ENCODE measurements at places on chromosomes 4 and X.

DNA sequence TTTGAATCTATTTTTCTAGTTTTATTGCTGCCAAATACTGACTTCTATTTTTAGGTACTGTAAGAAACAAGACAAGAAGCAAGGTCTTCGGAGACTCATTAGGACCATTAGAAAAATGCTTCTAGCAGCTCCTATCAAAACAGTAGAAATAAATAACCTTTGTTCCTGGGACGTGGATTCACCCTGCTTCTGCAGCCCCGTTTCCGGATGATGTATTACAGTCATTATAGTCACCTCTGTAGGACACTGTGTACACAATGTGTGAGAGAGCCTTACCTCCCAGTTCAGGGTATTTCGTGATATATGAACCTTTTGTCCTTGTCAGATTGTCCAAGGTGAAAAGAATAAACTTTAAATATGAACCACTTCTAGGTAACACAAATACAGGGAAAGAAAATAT, 484.0 kb upstream of the TECRL start:
- DNase-seq, result no peak

DNA sequence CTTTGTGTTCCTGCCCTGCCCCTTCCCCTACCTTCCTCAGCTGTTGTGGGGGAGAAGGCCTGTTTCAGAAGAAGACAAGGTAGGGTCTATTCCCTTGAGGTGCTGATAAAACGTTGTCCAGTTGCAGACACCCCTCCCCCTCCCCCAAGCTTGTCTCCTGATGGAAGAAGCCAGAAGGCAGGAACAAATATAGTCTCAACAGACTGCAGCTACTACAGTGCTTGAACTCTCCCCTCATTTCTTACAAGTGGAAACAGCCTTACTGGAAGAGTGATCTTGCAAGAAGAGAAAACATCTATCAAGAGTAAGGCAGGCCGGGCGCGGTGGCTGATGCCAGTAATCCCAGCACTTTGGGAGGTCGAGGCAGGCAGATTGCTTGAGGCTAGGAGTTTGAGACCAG, 11.0 kb upstream of the MAP7D3 start:
- DNase-seq, result no peak

- DNase-seq, result no peak
Measured at GRCh38 chr4:105911426-105911825, 16.2 kb downstream of the NPNT start.

DNA sequence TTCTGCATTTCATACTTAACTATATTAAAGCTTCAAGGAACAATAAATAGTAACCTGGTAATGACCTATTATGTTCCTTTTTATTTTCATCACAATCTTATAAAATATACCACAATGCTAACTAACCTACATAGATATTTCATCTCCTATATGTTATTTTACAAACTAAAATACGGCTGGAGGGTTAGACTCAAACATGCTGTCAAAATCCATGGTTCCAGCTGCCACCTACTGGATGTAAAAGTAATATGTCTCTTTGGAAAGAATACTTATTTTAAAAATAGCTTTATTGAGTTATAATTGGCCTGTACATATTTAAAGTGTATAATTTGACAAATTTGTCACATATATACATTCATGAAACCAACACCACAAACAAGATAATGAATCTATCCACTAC, 15.0 kb downstream of the RGN start:
- DNase-seq, result no peak

- DNase-seq, result no peak
Measured at GRCh38 chr4:79177388-79177787, 148.5 kb downstream of the NAA11 start.

- no peak for DNase-seq
Measured at GRCh38 chrX:152276277-152276676, 137.9 kb upstream of the MAGEA10 start.

GRCh38 chr4:53899586-53900270, 164.7 kb downstream of the CHIC2 start:
- DNase-seq, result no peak

DNA sequence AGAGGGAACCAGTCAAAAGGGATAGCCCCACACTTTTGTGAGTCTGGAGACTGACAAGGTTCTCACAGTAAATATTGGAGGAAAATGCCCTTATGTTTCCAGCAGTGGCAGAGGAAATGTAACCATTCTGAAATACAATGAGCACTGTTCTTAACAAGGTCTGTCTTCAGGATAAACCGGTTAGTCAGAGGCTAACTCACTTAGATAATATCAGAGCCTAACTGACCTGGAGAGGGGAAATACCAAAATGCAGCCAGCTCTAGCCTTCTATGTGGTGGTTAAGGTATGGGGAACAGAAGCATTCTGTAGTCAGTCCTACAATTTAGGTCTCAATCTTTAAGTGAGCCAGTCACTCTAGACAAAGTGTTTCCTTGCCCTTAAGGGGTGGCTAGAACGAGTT, 70.8 kb downstream of the TBCK start:
- no peak for DNase-seq

- DNase-seq, result no peak
Measured at GRCh38 chr4:1155314-1155713, 17.1 kb downstream of the SPON2 start.

- no peak for DNase-seq
Measured at GRCh38 chrX:84363663-84364062, 138.6 kb downstream of the HDX start.

- DNase-seq, result no peak
Measured at GRCh38 chrX:150201391-150201790, 161.7 kb upstream of the MAMLD1 start.

DNA sequence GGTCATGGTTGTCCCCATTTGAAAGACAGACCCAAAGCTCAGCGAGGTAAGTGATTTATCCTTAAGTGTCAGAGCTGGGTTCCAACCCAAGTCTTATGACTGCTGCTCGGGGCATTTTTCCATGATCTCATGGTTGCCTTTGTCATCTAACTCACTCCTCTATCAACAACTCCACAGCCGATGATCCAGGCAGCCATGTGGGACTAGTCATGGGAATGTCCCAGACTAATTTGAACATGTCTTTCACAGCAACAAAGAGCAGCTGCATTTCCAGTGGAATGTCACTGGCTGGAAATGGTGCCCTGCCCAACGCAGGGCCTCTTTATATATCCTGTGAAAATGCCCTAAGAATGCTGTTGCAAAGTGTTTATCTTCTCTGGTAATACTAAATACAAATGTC, 284.8 kb upstream of the PPARGC1A start:
- no peak for DNase-seq

GRCh38 chr4:58357947-58358346, 1247.8 kb upstream of the IGFBP7 start:
- no peak for DNase-seq

DNA sequence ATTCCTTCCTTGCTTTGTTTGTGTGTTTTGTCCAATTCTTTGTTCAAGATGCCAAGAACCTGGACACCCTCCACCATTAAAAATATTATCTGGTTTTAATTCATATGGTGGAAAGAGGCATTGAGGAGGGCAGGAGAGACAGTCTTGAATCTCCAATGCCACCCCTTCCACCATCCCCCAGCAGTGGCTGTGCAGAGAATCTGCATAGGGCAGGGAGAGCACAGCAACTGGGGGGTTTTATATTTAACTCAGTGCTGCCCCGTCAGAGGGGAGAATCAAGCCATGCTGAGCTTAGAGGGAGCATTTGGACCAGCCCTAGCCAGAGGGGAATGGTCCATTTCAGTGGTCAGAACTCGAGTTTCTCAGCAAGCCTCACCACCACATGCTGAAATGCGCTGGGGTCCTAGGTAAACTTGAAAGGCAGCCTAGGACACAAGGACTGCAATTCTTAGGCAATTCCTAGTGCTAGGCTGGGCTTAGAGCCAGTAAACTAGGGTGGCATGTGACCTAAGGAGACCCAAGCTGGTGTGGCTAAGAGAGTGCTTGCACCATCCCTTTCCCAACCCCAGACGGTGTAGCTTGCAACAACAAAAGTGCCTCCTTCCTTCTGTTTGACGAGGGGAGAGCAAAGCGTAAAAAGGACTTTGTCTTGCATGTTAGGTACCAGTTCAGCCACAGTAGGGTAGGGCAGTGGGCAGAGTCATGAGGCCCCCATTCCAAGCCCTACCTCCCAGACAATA, 34.2 kb downstream of the CCDC158 start:
- no peak for DNase-seq

GRCh38 chr4:152935631-152936445, at the start of gene FHDC1:
Gene FHDC1 (plus strand): TSS chr4:152936323. CDS start chr4:152943058, 6,735 bp downstream.
- DNase-seq, result no peak

DNA sequence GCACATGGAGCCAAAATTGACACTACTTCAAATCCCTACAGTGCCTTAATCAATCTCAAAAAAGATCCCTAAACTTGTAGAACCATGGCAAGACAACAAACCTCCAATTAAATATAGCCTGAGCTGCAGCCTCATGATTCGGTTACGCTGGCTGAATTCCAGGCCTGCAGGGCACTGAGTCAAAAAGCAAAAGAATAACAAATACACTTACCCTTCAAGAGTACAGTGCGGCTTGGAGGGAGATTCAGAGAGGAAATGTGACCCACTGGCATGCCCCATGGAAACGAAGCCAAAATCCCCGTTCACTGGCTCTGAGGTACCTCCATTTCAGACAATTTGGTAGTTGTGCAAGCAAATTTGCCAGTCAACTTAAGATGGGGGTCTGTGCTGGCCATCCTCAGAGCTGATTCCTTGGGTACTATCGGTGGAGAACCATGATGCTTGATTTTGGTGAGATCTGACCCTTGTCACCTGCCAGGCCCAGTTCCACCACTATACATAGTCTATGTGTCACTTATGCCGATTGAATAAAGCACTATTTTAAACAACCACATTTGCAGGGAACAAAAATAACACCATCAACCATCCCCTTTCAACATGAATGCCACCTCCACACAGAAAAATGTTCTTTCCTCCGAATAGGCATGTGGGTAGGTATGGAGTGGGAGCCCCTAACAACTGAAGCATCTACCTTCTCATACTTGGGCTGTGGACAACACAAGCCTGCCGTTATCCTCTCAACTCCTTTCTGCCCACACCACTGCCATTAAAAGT, 2.1 kb downstream of the C4orf54 start:
- no peak for DNase-seq

GRCh38 chrX:16124201-16124600, 836 bp downstream of the GRPR start:
- no peak for DNase-seq

DNA sequence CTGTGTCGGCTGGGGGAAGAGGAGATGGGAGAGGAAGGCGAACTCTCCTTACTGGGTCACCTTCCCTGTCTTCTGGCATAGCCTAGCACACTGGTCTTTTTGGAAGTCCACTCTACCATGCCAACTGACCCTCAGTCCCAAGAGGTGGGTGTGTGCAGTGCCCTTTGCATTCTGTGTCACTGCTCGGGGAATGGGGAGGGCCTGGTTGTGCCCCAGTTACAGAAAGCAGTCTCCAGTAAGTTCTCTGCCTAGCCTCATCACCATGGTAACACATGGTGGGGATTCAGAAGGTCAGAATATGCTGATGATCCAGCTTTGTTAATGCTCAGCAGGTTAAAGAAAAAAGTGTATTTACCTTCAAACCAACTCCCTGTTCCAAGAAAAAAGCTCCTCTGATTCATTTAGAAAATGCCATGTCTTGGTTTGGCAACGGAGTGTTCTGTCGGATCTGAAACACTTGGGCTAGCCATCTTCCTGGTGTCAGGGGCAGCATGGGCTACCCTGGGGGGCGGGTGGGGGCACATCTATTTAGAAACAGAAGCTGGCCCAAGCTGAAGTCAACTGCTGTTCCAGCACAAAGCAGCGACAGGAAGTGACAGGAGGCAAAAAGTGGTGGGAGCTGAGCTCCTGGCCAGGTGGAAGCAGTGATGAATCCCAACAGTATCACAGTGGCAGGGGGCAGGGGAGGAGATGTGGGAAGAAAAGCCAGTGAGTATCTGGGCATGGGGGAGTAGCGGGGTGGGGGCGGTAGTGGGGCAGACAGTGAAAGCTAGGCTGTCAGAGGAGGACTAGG, 37.0 kb downstream of the NSG1 start:
- DNase-seq, result no peak

- peak; percentile 26 for DNase-seq
Measured at GRCh38 chrX:69093960-69094871, 71.0 kb downstream of the PJA1 start.

GRCh38 chr4:4446434-4446833, 59.5 kb downstream of the NSG1 start:
- no peak for DNase-seq

GRCh38 chr4:124903995-124904722, 191.6 kb upstream of the ANKRD50 start:
- no peak for DNase-seq

DNA sequence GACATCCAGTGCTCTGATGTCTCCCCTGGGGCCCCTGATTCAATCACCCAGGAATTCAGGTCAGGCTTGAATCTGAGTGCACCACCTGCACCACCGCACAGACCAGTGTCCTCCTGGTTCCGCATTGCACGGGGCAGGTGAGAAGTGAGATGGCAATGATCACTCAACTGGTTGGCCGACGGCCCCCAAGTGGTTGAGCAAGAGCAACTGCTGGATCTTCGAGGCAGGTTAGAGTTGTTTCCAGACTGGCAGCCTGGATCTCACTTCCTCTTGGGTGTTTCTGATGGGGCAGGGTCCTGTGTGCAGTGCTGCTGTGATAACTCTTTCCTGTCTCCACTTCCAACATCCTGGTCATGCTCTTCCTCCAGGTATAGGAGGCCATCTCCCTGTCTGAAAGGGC, 50.4 kb downstream of the C4orf50 start:
- no peak for DNase-seq

- no peak for DNase-seq
Measured at GRCh38 chr4:62285026-62285425, 1084.9 kb downstream of the ADGRL3 start.

DNA sequence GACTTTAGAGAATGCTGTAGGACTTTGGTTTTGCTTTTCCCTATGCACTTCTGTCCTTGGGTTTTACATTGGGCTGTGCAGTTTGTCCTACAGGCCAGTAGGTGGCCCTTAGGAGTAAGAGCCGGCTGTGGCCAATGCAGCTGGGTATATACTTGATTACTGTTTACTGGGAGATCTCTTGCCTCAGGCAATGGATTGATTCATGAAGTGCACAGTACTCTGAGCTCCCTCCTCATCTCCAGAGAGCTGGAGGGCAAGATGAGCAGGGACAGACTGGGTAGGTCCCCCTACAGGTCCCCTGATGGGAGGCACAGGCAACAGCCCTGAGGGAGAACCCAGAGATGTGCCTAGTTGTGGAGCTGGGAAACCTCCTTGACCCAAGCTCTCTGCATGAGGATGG, 103.8 kb upstream of the QRFPR start:
- peak; percentile 30 for DNase-seq

- no peak for DNase-seq
Measured at GRCh38 chr4:7352486-7352885, 82.2 kb downstream of the PSAPL1 start.

- DNase-seq, result no peak
Measured at GRCh38 chrX:131565909-131566308, 22.0 kb downstream of the OR13H1 start.

- DNase-seq, result no peak
Measured at GRCh38 chr4:25215511-25215910, 18.3 kb upstream of the PI4K2B start.

All from CD4-positive, alpha-beta T cell treated with Interleukin-15 for 4 hours (primary cell).